A673 (cell line): ENCODE measurements at places on chromosomes 4 and X.
A peak's percentile ranks its signal among the peaks of the same experiment; 100 is the strongest.

GRCh38 chr4:3190549-3190948 lies 58.4 kb upstream of the MSANTD1 start:
- DNase-seq = no peak

DNA sequence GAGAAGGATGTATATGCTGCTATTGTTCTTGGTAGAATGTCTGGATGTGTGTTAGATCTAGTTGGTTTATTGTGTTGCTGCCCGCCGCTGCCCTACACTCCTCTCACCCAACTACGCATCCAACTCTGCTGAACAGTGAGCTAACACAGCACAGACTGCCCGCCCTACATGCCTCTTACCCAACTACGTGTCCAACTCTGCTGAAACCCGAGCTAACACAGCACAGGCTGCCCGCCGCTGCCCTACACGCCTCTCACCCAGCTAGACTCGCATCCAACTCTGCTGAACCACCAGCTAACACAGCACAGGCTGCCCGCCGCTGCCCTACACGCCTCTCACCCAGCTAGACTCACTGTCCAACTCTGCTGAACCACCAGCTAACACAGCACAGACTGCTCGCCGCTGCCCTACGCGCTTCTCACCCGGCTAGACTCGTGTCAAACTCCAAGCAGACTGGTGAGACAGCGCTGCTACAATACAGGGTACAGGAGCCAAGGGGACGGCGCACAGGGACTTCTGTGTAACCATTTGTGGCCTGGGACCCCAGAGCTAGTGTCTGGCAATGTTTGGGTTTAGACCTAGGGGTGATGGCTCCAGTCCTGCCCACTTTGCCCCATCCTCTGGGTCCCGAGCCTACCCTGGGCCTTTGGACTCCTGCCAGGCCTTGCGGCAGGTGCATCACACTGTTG lies 11.6 kb upstream of the CTBP1 start:
- DNase-seq = no peak

DNA sequence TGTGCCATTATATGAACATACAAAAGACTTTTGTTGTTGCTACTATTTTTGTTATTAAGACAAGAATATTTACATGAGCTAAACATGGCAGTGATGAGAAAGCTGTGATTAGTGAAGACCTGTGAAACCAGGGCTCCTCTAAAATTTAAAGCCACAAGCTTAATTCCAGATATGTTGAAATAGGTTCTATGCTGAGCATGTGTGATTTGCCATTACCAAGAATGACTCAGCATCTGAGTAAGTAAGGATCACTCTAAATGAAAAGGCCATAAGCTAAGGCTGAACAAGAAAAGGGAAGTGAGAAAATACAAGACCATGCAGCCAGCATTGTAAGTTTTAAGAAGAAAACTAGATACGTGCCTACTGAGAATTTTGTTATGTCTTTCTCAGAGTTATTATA lies 75.9 kb upstream of the CAMK2D start:
- peak; percentile 55 for DNase-seq

DNA sequence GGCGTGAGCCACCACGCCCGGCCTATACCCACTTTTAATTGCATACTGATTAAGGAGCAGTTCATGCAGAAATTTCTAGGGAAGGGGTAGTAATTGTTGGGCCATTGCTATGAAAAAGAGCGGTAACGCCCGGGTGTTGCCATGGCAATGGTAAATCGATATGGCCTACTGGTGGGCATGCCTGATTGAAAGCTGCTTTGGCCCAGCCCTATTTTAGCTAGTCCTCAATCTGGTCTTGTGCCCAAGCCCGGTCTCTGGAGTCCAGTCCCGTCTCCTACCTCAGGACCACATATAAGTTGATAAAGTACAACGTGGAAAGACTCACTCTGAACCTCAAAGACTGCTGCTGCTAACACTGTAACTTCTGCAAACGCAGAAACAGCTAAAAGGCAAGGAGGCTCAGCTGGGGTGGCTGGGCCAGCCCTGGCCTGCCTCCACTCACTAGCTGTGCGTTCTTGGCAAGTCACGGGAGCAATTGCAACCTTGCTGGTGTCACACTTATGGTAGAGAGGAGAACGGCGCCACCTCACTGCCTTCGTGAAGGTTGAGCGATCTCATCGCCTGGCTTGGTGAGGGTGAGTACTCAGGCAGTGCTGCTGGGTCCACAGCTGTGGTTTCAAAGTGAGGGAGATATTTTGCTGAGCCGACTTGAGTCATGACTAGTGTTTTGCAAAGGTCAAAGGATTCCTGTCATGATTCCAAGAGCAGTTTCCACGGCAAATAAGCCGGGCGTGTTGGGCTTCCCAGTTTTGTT lies 57.0 kb upstream of the GRPEL1 start:
- no peak for DNase-seq

DNA sequence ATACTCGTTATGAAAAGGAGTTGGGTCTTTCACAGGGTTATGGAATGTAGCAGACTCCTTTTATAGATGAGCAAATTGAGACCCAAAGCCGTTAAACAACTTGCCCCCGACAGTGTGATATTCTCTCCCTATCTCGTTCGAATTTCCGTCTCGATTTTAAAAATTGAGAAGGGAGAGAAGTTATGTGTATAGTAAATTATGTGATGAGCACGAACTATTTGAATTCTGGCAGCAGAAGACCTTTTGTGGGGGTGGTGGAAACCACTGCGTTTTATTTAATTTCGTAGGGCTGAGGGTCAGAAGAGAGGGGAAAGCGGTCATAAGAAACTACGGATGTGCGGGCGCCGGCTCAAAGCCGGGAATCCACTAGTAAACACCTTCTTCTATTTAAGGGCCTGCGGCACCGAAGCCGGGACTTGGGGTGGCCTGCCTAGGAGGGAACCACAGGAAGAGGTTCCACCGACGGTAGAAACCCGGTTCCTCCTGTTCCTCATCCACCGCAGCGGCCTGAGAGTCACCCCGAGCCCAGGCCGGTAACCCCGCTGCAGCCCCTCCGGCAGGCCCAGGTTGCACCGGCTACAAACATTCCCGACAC lies 1.5 kb upstream of the DDX3X start:
- DNase-seq = no peak

GRCh38 chr4:11710453-11711093 lies 281.9 kb upstream of the HS3ST1 start:
- DNase-seq = no peak
